ENCODE measurements at places on chromosomes 12 and 14. TPM values are rescaled to one million over a fixed set of nuclear protein-coding genes. Genes with fewer than 3 reads are reported as not detected.
A peak's percentile ranks its signal among the peaks of the same experiment; 100 is the strongest.

The RHEBL1 gene
- 1.1 TPM for total RNA-seq

The SDS gene
- total RNA-seq: 2.4 TPM

The SNX6 gene
- 64.9 TPM for total RNA-seq

The PRKD1 gene
- total RNA-seq: 17.2 TPM

The ZBTB42 gene
- 12.3 TPM for total RNA-seq

The OR6C74 gene
- total RNA-seq: not detected

The SSTR1 gene
- 9.2 TPM for total RNA-seq

The PLBD1 gene
- 49.3 TPM for total RNA-seq

The MYL2 gene
- total RNA-seq: not detected

The PHETA1 gene
- 25.3 TPM for total RNA-seq

The BHLHE41 gene
- 104 TPM for total RNA-seq

The CEBPE gene
- total RNA-seq: not detected

GRCh38 chr12:21526721-21527345, 737 bp downstream of the SPX start:
- no peak for DNase-seq

GRCh38 chr14:75401361-75401760, 26.5 kb upstream of the JDP2 start:
- DNase-seq: no peak

GRCh38 chr12:54132976-54133771, 55.6 kb downstream of the SMUG1 start:
- DNase-seq: no peak

DNA sequence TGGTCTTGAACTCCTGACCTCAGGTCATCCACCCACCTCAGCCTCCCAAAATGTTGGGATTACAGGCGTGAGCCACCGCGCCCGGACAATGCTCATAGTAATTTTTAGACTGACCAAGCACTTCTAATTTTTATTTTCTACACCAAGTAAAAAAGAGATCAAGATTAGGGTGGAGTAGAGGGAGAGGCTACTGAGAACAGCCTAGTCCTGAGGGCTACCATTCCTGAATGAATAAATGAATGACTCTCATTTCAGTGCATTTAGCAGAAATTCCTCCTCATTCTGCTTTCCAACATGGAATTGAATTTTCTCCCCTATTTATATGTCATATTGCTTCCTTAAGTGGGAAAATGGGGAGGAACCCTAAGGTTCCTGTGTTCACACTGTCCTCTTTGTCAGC, 26.4 kb downstream of the BBOF1 start:
- no peak for DNase-seq

- DNase-seq: no peak
These were observed 120.7 kb upstream of the PWP1 start for GRCh38 chr12:107564946-107565345.

- no peak for DNase-seq
These were observed 11.8 kb upstream of the DERA start for GRCh38 chr12:15899282-15899870.

GRCh38 chr12:39503439-39503838, 60.5 kb upstream of the KIF21A start:
- no peak for DNase-seq

DNA sequence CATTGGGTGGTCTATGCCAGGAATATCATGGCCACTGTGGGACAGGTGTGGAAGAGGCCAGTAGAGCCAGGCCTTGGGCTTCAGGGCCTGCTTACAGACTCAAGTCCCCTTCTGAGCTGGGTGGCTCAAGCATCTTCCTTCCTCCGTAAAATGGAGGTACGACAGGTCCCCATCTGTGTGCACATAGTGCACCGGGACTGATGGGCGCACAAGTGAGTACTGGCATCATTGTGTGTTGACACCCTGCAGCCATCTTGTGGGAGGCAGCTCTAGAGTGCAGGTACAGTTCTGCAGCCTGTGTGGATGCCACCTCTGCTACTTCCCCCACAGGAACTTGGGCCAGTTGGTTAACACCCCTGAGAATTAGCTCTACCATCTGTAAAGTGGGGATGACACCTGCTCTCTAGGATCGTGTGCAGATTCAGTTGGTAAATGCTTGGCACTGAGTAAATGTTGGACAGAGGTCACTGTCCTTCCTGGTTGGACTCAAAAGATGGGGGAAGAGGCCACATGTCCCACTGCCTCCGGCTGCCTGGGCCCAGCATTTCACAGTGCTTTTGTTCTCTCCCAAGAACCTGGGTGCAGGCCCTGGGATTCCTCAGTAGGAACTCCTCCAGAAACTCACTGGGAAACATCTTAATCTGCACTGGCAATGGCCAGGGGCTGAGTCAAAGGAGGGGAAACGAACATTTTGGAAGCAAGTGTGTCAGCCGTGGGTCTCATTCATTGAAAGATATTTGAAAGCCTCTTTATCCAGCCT, 70.6 kb downstream of the C14orf132 start:
- DNase-seq: no peak

DNA sequence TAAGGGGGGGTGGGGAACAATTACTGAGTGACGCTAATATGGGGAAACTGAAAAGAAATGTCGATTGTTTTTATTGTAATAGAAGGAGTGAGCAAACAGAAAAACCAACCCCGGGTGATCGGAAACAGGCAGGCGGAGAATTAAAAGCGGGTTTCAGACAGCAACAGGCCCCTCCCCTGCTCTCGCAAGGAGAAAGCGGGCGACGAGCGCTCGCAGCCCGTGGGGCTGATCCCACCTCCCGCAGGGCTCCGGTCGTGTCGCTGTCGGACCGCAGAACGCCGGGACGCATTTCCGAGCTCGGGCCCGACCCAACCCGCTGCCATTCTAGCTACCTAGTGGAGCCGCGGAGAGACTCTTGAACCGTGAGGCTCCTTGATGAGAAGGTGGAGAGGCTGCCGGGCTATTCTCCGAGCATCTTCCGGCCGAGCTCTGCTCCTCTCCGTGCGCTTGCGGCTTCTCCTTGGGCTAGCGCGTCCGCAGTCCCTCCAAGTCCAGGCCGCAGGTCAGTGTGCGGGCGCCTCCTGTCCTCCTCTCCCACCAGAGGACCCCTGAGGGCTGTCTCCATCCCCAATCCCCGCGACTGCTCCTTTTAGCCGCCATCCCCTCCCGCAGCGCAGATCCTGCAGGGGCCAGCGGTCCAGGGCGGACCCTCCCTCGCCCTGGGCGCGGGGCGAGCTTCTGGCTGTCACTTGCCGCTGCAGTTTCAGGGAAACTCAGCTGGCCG, 4.1 kb upstream of the PAX9 start:
- DNase-seq: no peak

- no peak for DNase-seq
These were observed 63.9 kb upstream of the VASH1 start for GRCh38 chr14:76697246-76697905.

DNA sequence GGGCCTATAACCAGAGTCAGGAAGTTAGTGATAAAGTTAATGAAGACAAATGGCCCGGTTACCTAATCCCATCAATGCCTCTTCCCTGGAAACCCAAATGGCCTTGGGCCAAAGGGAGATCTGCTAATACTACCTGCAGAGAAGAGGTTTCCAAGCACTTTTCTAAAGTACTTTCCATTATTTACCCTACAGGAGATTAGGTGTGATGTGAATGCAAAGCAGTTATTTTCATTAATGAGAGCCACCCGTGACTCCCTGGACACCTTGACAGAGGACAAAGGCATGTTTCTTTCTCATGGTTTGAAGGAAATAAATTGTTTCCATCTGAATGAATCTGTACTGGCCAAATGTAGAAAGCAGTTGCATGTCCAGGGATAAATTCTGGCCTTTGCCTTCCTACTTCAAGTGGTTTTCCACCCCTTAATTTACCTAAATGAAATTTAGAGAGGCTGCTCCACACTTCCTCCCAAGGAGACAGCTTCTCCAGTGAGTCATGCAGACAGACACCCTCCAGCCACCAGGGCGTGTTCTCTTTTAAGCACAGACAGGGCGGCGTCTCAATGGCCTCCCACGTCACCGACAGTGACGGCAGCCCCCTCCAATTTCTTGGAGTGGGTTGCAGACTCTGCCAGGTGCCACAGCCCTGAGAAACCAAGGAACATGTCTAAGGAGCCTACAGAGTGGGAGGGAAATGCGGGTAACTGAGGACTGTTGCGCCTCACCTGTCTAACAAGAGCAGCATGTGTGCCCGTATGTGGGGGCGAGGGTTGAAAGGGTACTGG, 43.9 kb upstream of the GNPNAT1 start:
- no peak for DNase-seq

GRCh38 chr12:98022961-98023360, 492.4 kb upstream of the TMPO start:
- DNase-seq: no peak

DNA sequence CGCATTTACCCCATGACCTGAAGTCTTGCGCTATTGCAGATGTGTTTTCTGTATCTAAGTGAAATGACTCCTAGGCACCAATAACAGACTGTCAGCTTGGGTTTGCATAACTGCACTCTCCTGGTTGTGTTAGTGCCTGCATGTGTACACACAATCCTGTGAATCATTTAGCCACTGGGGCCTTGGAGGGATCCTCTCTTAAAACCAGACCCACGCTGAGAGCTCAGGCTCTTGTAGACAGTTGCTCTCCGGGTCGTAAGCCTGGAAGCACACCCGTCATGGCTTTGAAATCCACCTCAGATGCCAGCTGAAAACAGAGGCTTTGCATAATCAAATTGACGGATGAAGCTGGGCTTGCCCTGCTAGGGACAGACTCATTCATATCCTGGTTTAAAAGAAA, 79.2 kb upstream of the RBM19 start:
- DNase-seq: no peak

- DNase-seq: no peak
These were observed 176.8 kb downstream of the GXYLT1 start for GRCh38 chr12:41967668-41968500.

DNA sequence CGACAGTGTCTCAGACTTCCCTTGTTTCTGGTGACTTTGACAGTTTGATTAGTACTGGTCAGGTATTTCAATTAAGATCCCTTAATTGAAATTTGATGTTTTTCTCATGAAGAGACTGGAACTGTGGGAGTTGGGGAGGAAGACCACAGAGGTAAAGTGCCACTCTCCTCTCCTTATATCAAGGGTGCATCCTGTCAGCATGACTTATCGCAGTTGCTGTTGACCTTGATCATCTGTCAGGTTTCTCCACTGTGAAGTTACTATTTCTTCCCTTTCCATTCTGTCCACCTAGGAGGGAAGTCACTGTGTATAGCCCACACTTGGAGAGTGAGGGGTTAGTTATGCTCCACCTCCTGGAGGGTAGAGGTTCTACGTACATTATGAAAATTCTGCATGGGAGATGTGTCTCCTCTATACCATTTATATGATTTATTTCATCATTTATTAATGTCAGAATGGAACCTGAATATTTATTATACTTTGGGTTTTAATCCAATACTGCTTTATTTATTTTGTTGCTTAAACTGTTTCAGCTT, 40.3 kb upstream of the SMOC1 start:
- DNase-seq: no peak

DNA sequence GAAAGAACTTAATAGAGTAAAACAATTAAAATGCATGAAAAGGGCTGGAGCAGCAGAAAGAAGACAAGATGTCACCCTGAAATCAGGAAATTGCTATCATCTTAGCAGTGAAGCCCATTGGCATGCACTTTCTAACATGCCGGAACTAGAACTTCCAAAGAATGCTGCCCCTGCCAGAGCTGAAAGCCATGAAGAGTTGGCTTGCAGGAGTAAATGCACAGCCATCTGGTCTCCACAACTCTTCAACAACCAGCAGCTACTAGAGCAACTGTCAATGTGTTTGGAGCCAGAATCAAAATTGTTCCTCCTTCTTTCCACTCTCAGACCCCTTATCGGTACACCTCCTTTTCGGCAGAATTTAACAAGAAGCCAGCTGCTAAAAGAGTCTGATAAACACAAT, 414.1 kb downstream of the KCNH5 start:
- no peak for DNase-seq

GRCh38 chr12:107992870-107993451, 136.1 kb upstream of the WSCD2 start:
- no peak for DNase-seq

DNA sequence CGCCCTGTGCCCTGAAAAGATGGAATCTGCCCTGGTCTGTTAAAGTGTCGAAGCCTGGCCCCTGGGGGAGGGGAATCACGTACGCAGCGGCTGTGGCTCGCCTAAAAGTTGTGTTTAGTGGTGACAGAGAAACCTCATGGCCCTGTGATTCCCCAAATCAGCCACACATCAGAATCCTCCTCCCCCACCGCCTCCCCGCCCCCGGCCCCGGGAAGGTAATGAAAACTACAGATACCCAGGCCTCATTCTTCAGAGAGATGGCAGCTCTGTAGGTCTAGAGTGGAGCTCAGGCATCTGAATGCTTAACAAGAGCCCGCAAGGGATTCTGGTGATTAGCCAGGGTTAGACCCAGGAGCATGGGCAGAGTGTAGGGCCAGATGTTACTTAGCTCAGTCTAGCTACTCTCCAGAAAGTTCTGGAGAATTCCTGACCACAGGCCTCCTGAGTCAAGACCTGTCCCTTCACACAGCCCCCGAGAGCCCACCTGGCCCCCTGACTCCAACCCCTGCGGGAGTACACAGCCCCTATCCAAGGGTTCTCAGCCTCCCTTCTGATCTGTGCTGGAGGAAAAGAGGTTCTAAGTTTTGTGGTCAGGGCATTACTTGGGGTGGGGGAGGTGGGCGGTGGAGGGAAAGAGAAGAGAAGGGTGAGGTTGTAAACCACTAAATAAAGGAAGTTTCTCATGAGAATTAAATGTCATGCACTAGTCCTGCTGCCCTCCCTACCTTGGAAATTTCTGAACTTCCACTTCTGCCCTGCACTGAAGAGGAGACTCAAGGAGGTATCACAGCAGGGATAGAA, 114.8 kb downstream of the PLXNC1 start:
- peak; percentile 67 for DNase-seq

DNA sequence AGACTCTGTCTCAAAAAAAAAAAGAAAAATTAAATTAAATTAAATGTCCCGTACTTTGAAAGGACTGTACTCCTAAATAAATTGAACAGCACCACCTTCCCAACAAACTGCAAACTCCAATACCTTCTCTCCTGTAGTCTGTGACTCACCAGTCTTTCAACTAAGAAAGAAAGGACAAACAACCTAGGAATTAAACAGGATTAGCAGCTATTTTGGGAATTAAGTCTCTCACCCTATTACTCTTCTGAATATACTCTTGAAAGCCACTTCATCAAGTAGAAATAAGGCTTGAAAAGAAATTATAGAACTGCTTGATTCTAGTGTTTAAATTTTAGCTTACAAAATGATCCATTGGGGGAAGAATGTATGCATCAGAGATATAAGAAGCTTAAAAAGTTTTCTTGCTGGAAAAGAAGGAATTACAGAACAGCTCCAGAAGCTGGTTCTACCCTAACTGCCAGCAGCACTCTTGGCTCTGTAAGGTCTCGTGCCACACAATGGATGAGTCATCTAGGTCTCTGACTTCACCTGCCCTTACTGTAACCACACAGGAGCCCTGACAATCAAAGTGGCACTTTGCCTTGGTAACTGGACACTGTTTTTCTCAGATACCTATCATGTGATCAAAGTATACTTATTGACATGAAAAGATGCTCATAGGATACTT, 57.0 kb upstream of the CERS5 start:
- no peak for DNase-seq

GRCh38 chr12:558580-558979, 98.8 kb downstream of the B4GALNT3 start:
- DNase-seq: no peak

DNA sequence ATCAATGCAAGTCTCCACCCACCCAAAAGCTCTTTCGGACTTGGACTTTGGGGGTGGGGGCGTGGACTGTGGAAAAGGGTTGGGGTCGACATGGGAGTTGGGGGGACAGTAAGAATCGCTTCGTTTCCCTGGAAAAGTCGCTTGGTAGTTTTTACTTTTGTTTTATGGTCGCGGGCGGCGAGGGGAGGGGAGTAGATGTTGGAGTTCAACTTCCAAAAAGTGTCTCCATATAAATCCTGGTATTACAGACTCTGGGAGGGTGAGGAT, 568 bp upstream of the BCL11B start:
- no peak for DNase-seq

Data from upper lobe of right lung (tissue), 1 donor.